EL (cell line): ENCODE measurements at places on chromosomes 5 and 9.

GRCh38 chr5:135543485-135544304 is 7.9 kb upstream of the NEUROG1 start:
- peak; percentile 31 for DNase-seq

- no peak for DNase-seq
These were observed 212.0 kb downstream of the BRINP1 start for GRCh38 chr9:119157196-119157595.

DNA sequence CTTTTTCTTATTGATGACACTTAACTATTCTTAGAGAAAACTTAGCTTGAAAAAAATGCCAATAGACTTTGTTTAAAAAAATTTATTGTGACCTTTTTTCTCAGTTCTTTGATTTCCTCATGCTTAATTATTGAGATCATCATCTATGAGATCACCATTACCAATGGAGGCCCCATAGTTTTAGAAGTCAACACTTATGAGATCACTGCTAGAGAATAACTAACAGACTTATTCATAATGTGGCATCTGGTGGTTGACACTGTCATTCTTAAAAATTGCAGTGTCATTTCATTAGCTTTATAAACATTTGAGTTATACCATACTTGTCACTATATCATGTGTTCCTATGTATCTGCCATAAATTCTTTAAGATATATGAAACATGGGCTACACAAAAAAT is 14.9 kb upstream of the FEM1C start:
- DNase-seq = peak; percentile 88

DNA sequence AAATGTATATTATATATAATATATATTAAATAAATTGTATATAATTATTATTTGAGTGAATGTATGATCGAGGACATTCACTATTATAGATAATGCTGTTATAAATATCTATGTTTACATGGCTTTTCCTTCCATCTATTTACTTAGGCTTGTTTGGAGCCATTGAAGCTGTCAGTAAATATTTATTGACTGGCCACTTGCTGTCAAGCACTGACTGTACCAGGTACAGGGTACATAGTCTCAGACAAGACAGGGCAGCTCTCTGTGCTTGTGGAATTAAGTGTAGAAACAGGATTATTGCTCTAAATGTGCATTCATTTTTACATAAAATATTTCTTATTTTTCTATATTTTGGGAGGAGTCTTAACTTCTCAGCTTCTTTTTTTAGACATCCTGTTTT is 16.4 kb downstream of the FAXDC2 start:
- no peak for DNase-seq

GRCh38 chr5:179494774-179495526 is 55.4 kb upstream of the RUFY1 start:
- DNase-seq = no peak

DNA sequence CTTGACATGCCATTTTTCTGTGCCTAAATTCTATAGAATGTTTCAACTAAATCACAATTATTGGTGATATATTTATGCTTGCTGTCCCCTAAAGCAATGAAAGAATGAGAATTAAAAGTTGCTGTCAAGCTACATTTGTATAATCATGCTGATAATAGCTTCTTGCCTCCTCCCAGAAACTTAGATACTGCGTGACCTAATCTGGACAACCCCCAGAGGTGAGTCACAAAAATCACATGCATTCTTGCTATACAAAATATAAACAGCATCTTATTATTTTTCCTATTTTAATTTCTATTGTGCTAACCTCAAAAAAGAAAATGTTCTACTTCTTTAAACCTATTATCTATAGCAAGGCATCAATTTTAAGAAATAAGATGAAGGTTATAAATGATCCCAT is 995.8 kb upstream of the ACO1 start:
- DNase-seq = no peak

- DNase-seq = no peak
These were observed 64.3 kb downstream of the CPLANE1 start for GRCh38 chr5:37184748-37185364.

DNA sequence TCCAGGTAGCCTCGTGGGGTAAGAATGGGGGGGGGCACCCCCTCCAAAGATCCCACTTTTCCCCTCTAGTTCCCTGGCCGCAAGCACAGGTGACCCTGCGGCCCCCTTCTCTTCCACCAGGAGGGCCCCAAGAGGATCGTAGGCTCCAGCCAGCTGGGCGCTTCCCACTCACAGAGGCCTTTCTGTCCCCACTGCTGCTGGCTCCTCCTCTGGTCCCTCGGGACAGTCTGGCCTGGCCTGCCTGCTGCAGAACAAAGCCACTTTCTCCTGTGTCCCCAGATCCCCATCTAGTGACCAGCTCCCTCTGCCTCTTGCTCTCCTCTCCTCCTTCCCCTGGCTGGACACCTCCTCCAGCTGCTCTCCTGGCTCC is 534 bp upstream of the SAPCD2 start:
- DNase-seq = no peak
